ENCODE measurements at places on chromosomes 7 and 10.

GRCh38 chr7:2196381-2197378 lies 36.1 kb downstream of the MAD1L1 start:
- DNase-seq: no peak

DNA sequence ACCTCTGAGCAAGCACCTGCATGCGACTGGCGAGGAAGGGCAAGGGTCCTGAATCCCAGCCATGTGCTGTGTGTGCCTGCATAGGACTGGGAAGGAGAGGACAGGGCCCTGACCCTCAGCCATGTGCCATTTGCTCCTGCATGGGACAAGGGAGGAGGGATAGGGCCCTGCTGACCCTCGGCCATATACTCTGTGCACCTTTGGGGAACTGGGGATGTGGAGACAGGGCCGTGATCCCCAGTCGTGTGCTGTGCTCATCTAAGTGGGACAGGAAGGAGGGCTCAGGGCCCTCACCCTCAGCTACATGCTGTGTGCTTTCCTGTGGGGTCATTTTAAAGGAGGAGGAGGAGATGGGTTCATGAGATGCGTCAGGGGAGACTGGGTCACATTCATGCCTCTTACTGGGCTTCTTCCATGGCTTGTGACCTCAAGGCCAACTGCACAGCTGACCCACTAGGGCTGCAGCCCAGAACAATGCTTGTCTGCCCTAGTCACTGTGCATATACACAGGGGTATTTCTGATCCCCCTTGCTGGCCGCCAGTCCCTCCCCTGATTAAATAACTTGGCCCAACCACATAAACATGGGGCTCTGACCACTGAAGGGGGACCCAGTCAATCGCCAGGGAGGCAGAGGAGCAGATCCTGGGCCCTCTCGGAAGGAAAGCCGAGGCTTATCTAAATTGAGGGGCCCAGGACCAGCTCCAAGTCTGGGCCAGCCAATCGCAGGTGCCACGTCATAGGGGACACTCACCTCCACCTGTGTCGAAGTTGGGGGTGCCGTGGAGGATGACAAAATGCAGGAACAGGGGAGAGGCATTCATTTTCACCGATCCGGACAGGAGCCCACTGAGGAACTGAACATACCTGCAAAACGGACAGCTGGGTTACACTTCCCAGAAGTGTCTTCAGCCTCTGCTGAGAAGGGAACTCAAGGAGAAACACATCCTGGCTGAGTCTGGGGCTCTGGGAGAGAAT lies 167.3 kb downstream of the TNS3 start:
- DNase-seq: no peak

GRCh38 chr10:69479240-69480067 lies 28.2 kb downstream of the TSPAN15 start:
- DNase-seq: no peak

DNA sequence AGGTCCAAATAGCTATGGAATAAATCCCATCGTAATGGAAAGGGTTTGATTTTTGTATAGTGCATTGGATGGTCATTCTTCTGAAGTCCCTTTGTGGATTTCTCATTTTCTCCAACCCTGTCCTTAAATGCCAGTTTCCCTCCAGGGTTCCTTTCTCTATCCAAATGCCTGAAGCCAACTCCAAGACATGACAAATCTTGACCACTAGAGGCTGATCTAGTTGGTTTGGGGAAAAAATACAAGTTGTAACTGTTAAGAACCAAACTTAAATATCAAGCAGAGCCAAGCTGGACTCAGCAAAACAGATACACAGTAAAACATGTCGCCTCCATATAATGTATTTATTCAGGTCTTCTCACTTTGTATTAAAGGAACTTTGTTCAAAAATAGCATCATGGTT lies 28.7 kb downstream of the FRMD4A start:
- DNase-seq: no peak

DNA sequence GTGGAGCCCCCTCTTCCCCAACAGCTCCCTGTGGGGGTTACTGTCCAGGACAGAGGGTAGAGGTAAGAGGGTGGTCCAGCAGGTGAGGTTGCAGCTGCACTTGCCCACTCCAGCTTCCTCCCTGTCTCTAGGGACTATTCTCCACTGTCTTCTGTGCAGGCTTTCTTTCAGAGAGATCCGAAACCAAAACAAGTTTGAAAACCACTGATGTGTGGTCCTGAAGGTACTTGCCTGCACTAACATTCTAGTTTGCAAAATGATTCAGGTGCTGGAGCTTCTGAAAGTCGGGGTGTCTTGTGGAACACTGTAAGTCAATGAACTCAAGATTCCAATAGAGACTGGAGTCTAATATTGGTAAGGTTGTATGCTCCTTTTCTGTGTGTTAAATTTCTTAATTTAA lies 63.1 kb downstream of the BLNK start:
- DNase-seq: no peak

GRCh38 chr7:111561904-111562732 lies at the start of gene IMMP2L:
IMMP2L (minus strand) TSS chr7:111562492.
- DNase-seq: peak; percentile 82

DNA sequence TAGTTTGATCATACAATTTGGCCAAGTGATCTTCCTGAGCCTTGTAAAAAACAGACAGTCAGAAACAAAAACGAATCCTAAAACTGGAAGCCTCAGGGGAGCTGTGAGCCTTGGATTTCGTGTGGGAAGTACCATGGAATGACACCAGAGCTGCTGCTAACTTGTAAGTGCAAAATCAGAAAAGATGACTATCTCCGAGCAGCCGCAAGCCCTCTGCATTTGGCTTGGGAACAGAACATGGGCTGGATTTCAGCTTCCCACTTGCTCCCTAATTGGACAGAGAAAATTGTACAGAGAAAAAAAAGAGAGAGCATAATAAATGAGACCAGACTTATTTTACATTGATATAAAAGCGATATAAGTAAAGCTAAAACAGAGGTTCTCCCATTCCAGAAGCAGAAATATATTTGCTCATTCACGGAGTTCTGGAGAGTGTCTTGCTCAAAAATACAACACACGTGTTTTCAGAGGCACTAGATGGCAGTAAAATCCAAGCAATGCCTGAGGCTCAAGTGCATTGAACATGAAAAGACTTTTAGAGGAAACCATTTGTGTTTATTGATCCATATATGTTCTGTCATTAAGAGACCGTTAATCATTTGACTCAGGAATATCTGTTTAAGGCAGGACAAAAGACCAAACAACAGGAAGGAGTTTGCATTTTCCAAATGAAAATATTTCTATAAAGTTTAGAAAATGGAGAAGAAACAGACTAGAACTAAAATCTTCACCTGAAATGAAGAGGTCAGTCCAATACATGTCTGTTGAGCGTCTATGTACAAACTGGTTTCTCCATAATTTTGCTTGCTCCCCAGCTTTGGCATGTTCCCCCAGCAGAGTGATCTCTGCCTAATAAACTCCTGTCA lies 78.3 kb upstream of the SLC26A5 start:
- peak; percentile 41 for DNase-seq

- DNase-seq: no peak
Measured at GRCh38 chr10:46526682-46527038, 29.8 kb downstream of the GPRIN2 start.

- no peak for DNase-seq
Measured at GRCh38 chr10:118447478-118448270, 105.5 kb upstream of the FAM204A start.

- DNase-seq: no peak
Measured at GRCh38 chr7:90692396-90692795, 96.3 kb downstream of the CDK14 start.

GRCh38 chr10:58003945-58004344 lies 263.7 kb downstream of the IPMK start:
- no peak for DNase-seq

DNA sequence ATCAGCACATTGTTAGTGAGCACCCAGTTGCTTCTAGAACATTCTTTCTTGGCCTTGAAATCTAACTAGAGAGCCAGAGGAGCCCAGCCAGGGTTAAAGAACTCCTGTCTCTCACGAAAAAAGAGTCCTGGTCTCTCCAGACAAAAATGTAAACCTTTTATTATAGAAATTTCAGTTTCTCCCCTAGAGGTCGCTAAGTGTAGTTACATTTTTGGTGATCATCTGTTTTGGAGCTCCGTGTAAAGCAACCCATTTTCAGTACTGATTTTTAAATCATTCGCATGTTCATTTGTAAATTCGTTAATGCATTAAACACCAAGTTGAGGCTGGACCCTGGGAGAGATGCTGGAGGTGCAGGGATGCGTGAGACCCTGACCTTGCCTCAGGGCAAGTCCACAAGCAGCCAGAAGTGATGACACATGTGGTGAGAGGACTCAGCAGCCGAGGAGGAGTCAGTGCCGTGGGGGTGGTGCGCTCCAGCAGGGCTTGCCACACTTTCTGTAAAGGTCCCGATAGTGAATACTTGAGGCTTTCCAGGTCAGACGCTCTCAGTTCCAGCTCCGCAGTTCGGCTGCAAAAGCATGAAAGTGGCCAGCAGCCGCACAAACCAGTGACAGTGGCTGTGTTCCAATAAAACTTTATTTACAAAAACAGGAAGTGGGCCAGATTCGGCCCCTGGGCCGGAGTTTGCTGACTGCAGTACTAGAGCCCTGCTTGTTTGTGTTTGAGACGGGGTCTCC lies 578.6 kb upstream of the FOXK1 start:
- no peak for DNase-seq

GRCh38 chr10:31051703-31052102 lies 20.0 kb upstream of the ZNF438 start:
- no peak for DNase-seq

DNA sequence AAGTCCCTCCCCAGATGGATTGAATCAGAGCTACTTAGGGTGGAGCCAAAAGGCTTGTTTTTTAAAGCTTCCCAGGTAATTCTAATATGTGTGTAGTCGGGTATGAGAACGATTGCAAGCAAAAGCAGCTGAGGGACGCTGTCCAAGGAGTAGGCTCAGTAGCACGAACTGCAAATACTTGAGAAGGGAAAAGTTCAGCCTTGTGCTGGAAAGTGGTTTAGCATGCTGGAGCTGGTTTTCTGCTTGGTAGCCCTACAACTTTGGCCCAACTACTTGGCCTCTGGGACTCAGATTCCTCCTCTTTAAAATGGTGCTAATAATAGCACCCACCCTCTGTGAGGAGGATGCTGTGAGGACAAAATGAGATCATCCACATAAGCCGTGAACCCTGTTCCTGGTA lies 76.2 kb downstream of the AHR start:
- no peak for DNase-seq

GRCh38 chr10:77989081-77989724 lies 40.1 kb downstream of the POLR3A start:
- no peak for DNase-seq

GRCh38 chr10:19097151-19097550 lies 48.5 kb downstream of the MALRD1 start:
- DNase-seq: no peak

DNA sequence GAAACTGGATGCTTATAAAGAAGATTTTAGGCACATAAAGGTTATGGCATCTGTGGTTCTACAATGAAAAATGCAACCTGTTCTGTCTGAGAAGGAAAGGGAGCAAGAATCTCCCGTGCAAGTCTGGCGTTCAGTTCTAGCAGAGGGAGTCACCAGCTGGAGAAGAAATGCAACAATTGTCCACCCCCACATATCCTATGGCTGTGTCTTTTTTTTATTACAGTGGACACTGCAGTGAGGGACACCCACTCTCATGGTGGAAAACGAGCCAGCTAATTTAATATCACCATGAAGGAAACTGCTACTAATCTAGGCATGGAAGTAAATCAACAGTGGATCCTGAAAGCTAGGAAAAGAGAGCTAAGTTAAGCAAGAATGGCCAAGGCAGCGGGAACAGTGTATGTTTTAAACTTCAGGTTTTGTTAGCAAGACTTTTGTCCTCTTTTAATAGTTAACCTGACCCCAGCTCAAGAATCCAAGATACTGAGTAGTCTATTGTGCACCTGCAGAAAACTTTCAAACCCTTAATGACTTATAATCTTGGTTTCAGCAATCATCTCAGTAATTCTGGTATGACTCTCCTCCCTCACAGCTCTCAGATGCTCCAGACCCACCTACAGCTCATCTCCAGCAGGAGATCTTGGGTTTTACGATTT lies 149.3 kb downstream of the FGFR2 start:
- no peak for DNase-seq

GRCh38 chr10:6114299-6114698 lies 25.5 kb downstream of the RBM17 start:
- no peak for DNase-seq

DNA sequence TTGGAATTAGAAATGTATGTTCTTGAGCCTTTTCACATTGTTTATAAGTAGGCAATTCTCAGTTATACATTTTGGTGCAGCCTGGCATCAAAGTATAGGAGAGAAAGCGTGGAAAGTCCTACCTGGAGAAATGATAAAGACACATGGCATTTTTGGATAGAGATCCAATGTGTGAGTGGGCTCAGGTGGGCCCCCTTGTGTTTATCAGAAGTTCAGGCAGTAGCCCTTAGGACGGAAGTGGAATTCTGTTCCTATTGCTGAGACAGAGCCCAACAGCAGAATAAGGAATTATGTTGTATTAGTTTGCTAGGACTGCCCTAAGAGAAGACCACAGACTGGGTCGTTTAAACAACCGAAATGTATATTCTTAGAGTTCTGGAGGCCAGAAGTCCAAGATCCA lies 85.2 kb upstream of the AMPH start:
- no peak for DNase-seq

All from NCI-H2107 (cell line).